ENCODE measurements at places on chromosomes 1 and 21.

DNA sequence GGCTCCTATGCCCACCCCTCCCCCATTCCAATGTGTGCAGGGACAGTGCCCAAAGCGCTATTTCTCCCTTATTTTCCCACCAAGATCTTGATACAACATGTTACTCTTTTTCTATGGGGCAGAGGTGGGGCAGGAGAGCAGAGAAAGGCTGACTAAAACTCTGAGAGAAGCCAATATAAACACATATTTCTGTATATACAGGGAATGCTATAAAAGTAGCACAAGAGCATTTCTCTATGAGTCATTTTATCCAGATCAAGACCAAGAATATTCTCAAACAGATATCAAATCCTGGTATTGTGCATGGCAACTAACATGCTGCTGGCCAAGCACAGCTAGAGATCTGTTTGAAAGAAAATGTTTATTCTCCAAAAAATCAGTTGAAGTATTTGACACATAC, 7.3 kb downstream of the WDR26 start:
- H3K27me3 ChIP-seq = no peaks in the 10 kb centered on the region
- no peak for DNase-seq
- no peak overlapping the region for H3K27ac ChIP-seq
- no peak overlapping the region for H3K4me3 ChIP-seq

DNA sequence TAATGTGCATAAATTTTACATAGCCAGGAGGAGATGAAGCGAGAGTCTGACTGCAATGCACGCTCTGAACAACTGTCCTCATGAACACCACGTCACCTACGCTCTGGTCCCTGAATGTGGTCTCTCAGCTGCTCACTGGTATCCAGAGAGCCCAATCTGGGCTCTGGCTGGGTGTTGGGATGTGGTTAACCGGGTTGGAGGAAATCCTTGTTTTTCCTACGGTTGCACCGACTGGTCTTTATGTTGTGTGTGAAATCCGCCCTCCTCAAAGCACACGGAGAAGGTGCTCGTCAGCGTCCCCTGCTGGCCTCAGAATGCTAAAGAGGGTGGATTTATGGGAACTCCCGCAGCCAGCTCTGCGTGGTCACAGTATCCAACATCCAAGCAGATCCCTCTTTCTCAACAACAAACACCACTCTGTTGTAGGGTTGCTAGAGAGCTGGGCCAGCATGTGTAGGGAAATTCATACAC, 51.8 kb upstream of the FAM89A start:
- no peak overlapping the region for H3K4me3 ChIP-seq
- H3K27ac ChIP-seq = no peak overlapping the region
- no peaks in the 10 kb centered on the region for H3K36me3 ChIP-seq
- no peaks in the 10 kb centered on the region for H3K4me1 ChIP-seq
- H3K27me3 ChIP-seq = peaks cover 17% of the 10 kb centered on the region

DNA sequence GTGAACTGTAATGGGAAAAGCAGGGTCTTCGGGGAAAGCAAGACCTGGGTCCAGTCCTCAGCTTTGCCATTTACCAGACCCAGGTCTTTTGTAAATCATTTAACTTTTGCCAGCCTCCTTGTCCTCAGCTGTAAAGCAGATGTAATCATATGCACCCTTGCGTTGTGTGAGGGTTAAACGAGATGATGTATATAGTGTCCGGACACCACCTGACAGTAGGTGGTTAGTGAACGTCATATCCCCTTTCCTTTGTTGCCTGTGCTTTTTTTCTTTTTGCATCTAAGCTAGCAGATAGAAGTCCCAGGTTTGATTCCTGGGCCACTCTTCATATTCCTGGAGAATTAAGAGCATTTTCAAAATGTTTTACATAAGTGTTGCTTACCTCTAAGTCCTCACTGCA, 28.5 kb downstream of the IL12RB2 start:
- H3K27ac ChIP-seq = peak overlapping the region; percentile 50
- no peak overlapping the region for H3K4me3 ChIP-seq
- DNase-seq = no peak
- peaks cover 23% of the 10 kb centered on the region for H3K4me1 ChIP-seq
- H3K36me3 ChIP-seq = no peaks in the 10 kb centered on the region

DNA sequence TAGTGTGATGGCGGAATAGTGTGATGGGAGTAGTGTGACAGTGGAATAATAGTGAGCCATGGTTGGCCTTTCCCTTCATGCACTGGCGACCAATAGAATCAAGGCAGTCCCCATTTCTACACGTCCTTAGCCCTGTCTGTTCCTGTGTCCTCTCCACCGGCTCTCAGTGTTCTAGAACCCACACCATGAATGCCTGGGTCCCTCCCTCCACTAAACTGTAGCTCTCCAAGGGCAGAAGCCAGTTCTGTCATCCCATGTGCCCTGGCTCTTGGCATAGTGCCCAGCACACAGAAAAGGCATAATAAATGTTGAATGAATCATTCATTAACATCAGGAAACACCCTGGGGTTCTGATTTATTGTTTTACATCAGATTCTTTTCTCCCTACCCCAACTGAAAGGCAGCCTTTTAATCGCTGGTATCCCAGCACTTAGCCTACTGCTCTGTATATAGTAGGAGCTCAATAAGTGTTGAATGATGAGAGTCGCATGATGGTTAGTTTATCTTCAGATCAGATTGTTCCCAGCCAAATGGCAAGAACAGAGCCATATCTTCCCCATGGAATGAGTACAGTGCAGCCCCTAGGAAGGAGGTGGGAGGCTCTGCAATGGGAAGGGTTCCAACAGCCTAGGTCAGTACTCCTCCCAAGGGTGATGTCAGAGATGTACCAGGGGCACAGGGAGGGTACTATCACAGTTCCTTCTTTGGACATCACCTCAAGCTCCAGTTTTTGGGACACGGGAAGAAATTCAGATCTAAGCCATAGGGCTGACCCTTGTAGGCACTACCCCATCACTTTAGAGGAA, 325.7 kb downstream of the HHAT start:
- H3K36me3 ChIP-seq = no peaks in the 10 kb centered on the region
- DNase-seq = no peak
- no peak overlapping the region for H3K27ac ChIP-seq
- H3K4me1 ChIP-seq = no peaks in the 10 kb centered on the region

DNA sequence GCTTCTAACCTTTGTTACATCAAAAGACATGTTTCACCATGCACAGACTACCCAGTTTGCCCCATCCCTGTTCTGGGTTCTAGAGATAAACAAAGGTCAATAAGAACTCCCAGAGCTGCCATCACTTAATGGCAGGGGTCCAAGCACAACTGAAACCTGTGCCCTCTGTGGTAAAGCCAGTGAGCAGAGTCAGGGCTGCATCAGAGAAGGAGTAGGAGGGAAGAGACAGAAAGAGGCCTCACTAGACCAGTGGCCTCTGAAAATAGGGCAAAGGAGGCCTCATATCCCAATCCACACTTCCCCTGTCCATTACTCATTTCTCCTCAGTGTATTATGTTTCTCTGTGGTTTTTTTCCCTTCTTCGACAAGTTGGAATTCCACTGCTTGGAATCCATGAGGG, 10.2 kb downstream of the ATP1A2 start:
- DNase-seq = no peak
- H3K4me1 ChIP-seq = no peaks in the 10 kb centered on the region
- no peak overlapping the region for H3K4me3 ChIP-seq
- H3K27ac ChIP-seq = no peak overlapping the region
- no peaks in the 10 kb centered on the region for H3K36me3 ChIP-seq

DNA sequence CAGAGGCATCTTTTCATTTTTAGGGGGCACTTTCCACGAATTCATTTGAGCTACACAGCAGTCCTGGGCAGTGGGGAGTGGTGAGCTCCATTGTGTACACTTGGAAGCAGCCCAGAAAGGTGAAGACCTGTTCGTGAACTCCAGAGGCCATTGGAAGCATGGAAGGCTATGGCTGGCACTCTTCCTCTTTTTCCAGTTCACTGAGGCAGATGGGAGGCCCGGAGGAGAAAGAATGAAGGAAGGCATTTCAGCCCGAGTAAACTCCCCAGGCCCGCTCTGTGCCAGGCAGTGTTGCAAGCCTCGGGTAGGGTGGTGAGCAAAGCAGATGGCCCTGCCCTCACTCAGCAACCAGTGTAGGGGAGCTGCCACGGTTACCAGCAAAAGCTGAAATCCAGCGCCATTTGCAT, 673 bp upstream of the DHCR24 start:
- H3K36me3 ChIP-seq = no peaks in the 10 kb centered on the region
- H3K4me3 ChIP-seq = peak overlapping the region; percentile 59
- H3K27ac ChIP-seq = no peak overlapping the region
- DNase-seq = no peak
- H3K27me3 ChIP-seq = peaks cover 4% of the 10 kb centered on the region
- peaks cover 3% of the 10 kb centered on the region for H3K4me1 ChIP-seq

DNA sequence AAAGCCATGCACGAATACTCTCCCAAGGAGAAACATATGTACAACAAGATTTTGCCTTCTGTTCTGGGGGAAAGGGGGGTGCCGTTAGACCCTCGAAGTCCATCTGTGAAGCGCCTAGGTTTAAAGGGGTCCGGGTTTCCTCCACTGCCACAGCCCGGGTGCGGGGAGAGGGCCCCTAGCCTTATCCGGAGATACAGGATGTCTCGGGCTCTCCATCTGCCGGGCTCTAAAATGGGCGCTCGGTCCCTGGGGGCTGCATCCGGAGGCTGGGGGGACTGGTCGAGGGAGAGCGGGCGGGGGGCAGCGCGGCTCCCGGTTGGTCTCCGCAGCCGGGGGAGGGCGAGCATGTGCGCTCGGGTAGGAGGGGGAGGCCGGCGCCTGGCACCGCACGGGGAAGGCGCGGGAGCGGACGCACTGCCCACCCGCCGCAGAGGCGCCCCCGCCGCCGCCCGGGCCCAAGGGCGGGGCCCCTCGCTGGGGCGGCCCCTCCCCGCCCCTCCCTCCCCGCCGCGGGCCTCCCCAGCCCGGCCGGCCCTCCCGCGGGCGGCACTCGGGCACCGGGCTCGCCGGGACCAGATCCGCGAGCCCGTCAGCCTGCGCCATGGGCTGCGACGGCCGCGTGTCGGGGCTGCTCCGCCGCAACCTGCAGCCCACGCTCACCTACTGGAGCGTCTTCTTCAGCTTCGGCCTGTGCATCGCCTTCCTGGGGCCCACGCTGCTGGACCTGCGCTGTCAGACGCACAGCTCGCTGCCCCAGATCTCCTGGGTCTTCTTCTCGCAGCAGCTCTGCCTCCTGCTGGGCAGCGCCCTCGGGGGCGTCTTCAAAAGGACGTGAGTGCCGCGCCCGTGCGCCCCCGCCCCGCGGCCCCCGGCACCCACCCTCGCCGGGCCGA, 63.1 kb downstream of the ELK4 start:
- no peak overlapping the region for H3K4me3 ChIP-seq
- no peaks in the 10 kb centered on the region for H3K36me3 ChIP-seq
- H3K4me1 ChIP-seq = peaks cover 9% of the 10 kb centered on the region
- no peak for DNase-seq
- H3K27ac ChIP-seq = no peak overlapping the region

DNA sequence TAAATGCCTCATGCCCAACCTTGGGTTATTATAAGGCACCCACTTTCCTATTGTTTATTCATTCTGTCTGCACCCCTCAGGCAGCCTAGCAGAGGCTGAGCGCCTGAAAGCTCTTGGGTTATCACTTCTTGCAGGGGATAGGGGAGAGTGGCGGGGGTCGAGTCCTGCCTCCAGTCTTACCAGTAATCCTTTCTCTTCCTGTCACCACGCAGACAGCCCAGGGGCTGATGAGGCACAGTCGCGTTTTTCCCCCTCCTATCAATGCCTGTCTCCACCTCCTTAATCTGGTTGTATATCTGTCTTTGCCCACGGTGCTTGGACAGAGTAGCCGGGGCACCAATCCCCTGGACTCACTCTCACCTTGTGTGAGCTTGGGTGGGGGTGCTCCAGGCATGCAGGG, 733.1 kb downstream of the MATN1 start:
- no peaks in the 10 kb centered on the region for H3K36me3 ChIP-seq
- H3K27me3 ChIP-seq = no peaks in the 10 kb centered on the region
- H3K27ac ChIP-seq = no peak overlapping the region
- H3K4me1 ChIP-seq = no peaks in the 10 kb centered on the region
- DNase-seq = no peak
- H3K4me3 ChIP-seq = no peak overlapping the region

DNA sequence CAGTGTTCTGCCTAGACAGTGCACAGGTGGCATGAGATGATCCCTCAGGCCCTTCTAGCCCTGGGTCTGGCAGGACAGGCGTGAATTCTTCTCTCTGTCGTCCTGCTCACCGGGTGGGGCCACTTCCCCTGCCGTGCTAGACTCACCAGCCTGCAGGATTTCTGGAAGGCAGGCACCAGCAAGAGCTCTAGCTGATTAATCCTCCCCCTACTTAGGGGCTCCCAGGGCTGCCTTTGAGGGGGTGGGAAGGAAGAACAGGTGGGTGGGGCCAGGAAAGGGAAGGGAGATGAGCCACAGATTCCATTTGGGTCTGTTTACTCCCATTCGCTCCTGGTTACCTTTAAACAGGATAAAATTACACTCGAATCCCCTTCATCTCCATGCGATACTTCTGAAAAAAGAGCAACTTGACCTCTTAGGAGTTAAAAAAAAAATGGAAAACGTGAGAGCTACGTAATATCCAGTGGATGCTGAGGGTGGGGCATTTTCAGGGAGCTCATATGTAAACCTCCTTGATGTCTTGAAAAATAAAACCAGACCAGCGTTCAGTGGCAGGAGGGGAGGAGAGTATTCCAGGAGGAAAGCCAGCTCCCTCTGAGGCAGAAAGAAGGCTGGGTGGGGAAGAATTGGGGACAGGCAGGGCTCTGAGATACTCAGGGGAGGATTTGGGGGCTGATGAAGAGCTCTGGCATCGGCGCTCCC, 665.5 kb downstream of the PTPRU start:
- H3K4me1 ChIP-seq = no peaks in the 10 kb centered on the region
- H3K27ac ChIP-seq = no peak overlapping the region
- no peak for DNase-seq
- H3K27me3 ChIP-seq = no peaks in the 10 kb centered on the region
- H3K36me3 ChIP-seq = no peaks in the 10 kb centered on the region

- no peak overlapping the region for H3K4me3 ChIP-seq
- H3K27me3 ChIP-seq = no peaks in the 10 kb centered on the region
- H3K4me1 ChIP-seq = no peaks in the 10 kb centered on the region
Measured at GRCh38 chr1:166597516-166597915, 241.8 kb upstream of the POGK start.

DNA sequence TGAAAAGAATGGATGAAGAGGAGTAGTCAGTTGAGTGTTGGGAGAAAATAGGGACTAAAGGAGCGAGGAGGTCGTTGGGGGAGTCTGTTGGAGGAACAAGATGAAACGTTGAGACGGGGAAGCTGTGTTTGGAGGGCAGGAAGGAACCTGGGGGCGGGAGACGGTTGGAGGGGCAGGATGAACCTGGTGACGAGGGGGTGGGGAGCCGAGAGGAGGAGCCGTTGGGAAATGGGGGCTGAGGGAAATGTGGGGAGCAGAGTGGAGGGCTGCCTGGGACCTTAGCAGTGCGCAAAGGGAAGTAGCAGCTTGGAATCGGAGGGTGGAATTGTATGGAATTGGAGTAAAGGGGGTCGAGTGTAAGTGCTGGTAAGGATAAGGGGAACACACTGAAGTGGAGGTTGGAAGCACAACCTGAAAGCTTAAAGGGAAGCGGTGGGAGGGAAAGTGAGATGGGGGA, 630 bp downstream of the MTF2 start:
- peak; percentile 10 for DNase-seq
- peaks cover 31% of the 10 kb centered on the region for H3K4me1 ChIP-seq
- H3K27ac ChIP-seq = peak overlapping the region; percentile 90
- H3K4me3 ChIP-seq = peak overlapping the region; percentile 91
- no peaks in the 10 kb centered on the region for H3K36me3 ChIP-seq
- H3K27me3 ChIP-seq = no peaks in the 10 kb centered on the region

GRCh38 chr1:109379422-109379821, 18.3 kb downstream of the SORT1 start:
- H3K4me1 ChIP-seq = no peaks in the 10 kb centered on the region
- peaks cover 5% of the 10 kb centered on the region for H3K27me3 ChIP-seq
- no peak overlapping the region for H3K27ac ChIP-seq
